Epithelial cell of proximal tubule (primary cell): ENCODE measurements at places on chromosomes 7 and 10. TPM values are rescaled to one million over a fixed set of nuclear protein-coding genes. Genes with fewer than 3 reads are reported as not detected.

- DNase-seq, result no peak
Observed at GRCh38 chr10:124109261-124109660, 15.9 kb upstream of the CHST15 start.

- no peak for DNase-seq
Observed at GRCh38 chr7:132520591-132521280, 55.5 kb downstream of the PLXNA4 start.

SFTPA2 gene
- total RNA-seq, result not detected in 2 replicates

DNA sequence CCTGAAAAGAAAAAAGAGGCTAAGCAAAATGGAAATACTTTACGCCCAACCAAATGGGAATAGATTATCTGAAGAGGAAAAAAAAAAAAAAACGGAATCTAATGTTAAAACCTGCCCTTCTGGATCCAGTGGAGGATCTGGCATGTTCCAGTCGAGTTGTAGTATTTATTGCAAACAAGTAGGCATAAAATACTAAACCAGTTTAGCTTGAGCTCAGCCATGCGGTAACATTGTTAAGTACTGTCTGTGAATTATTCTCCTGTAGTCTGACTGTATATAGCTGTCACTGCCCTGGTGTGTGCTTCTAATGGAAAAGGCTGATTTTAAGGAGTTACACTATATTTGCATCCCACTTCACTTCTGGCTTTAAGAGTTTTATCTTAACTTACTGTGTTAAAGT lies 40.3 kb downstream of the CELF2 start:
- peak; percentile 68 for DNase-seq

- DNase-seq, result no peak
Observed at GRCh38 chr7:110317541-110318265, 773.2 kb upstream of the LRRN3 start.

MAT1A gene
- total RNA-seq, result not detected in 2 replicates

HOXA7 gene
- 21.4 and 27.9 TPM in 2 replicates for total RNA-seq

ACTL6B gene
- total RNA-seq, result not detected in 2 replicates

- no peak for DNase-seq
Observed at GRCh38 chr10:31759124-31759798, 169.4 kb downstream of the ARHGAP12 start.

SPDYE16 gene
- not detected in 2 replicates for total RNA-seq

DNA sequence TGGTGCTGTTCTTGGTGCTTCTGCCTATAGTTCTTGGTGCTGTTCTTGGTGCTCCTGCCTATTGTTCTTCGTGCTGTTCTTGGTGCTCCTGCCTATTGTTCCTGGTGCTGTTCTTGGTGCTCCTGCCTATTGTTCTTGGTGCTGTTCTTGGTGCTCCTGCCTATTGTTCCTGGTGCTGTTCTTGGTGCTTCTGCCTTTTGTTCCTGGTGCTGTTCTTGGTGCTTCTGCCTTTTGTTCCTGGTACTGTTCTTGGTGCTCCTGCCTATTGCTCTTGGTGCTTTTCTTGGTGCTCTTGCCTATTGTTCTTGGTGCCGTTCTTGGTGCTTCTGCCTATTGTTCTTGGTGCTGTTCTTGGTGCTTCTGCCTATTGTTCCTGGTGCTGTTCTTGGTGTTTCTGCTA lies 71.1 kb downstream of the PTPRN2 start:
- DNase-seq, result no peak
